CD4-positive, alpha-beta T cell treated with Interferon alpha-2 for 1 hour (primary cell): ENCODE measurements at places on chromosomes 1 and 21.
A peak's percentile ranks its signal among the peaks of the same experiment; 100 is the strongest.

- DNase-seq = no peak
Observed at GRCh38 chr1:3049905-3050304, 19.1 kb upstream of the PRDM16 start.

DNA sequence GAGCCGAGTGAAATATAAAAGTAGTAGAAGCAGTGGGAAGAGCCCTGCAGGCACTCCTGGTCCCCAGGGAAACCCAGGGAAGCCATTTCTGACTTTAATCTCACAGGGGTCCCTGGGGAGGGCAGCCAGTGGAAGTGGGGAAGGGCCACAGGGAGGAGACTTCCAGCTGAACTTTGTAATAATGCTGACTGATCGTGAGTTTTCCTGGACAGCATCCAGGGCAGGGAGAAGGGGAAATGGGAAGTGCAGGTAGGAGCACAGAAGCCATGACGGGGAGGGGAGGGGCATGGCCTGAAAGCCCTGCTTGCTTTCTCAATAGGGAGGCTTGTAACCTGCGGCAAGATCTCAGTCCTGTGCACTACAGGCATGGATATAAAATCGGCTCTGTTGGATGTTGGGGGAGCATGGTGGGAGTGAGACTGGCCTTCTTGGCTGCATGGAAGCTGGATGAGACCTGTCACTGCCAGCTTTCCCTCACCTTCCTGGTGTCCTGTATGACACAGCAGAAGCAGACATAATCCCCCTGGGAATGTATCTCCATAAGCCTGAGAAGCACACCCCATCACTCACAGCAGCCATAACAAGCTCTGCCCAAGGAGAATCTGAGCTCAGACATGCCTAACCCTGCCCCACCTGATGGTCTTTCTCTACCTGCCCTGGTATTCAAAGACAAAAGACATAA lies 15.1 kb upstream of the MX1 start:
- no peak for DNase-seq

- DNase-seq = no peak
Observed at GRCh38 chr1:207808322-207808705, 56.5 kb downstream of the CD46 start.

DNA sequence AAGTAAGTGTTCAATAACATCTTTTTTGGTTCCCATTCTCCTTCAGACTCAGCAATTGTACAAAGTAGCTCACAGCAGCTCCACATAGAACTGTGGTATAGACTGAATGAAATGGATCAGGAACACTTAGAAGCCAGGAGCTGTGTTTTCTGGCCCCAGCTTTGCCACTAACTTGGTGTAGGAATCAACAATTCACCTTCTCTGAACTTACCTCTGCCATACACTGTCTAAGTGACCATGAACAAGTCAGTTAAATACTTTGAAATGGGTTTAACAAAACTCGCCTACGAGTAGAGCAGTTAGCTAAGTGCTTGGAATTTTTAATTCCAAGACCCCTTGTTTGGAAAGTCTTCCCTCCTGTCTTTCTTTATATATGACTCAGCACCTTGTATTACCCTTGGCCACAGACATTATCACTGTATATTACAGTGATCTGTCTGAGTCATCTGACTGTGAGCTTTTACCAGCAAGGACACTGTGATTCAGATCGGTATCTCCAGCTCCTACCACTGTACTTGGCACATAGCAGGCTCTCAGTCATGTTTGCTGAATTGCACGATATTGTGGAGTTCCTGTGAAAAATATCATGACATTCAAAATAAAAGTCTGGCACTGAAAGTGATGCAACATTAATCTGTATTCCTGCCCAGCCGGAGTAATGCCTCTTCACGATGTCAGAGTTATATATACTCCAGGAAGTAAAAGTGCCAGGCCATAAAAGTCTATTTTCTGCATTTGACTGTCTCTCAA lies 101.7 kb upstream of the BEND5 start:
- no peak for DNase-seq

DNA sequence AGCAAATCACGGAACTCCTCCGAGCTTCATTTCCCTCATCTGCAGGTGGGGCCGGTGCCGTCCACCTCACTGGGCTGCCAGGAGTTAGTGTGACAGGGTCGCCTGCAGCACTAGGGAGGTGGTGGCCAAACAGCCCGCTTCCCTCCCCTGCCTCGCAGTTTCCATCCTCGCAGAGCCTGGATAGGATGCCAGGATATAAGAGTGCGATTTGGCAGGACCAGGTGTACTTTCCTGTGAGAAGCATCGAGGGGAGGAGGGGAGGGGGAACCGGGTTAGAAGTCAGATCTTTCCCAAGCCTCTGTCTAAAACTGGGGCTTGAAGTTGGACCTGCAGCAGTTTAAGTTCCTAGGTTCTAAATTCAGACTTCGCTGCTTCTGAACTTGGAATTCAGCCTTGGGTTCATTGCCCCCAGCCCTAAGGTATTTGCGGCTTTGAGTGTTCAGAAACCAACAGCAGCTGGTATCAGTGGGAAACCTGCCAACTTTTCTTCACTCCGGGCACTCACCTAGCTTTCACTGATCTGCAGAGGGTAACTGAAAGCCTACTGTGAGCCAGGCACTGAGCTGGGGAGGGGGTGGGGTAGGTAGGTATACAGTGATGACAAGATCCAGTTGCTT lies 1.7 kb upstream of the JUN start:
- peak; percentile 67 for DNase-seq

- DNase-seq = no peak
Observed at GRCh38 chr1:109240158-109241152, 8.9 kb upstream of the CELSR2 start.

DNA sequence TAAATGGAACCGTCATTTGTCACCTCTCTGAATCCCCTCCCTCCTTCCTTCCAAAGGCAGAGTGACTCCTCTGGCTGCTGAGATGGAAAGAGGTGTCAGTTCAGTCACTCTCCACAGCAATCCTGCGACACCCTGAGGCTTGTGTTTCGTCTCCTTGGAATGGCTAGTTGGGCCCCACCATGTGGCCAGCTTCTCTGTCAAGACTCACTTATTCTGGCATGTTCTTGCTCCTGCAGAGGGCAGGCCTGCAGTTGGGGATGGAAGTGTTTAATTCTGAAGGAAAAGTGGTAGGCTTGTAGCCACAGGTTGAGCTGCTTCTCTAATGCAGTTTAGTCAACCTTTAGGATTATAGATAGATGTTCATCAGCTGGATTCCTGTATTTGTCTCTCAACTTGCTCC lies 149.6 kb downstream of the LMO4 start:
- DNase-seq = no peak

DNA sequence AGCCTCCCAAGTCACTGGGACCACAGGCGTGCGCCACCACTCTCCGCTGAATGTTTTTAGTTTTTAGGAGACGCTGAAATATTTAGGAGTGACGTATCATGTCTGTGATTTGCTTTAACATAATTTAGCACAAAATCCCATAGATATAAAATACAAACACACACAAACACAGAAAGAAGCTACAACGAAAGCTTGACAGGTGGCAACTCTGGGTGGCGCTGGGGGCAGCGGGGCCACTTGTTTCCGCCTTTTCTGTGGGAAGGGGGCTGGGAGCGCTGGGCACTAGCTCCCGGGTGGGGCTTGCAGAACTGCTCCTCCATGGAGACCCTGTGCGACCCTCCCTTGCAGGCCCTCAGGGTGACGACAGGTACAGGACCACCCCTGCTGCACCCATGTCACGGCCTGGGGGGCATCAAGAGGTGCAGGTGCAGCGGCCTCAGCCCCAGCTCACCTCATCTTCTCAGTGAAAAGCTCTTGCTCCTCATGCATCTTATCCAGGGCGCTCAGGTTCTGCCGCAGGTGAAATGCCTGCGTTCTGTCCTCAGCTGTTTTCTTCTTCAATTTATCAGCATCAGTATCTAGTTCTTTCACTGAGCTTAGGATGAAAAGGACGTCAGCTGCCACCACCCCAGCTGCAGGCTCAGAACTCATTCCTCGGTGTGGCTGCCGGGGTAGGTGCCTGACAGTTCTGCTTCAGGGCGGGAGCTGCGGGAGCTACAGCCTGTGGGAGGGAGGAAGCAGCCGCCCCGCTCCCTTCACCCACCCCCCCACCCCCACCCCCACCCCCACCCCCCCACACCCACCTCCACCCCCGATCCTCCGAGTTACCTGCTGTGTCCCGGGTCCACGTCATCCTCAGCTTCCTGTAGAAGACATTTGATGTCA lies 15.3 kb downstream of the CFAP74 start:
- no peak for DNase-seq

DNA sequence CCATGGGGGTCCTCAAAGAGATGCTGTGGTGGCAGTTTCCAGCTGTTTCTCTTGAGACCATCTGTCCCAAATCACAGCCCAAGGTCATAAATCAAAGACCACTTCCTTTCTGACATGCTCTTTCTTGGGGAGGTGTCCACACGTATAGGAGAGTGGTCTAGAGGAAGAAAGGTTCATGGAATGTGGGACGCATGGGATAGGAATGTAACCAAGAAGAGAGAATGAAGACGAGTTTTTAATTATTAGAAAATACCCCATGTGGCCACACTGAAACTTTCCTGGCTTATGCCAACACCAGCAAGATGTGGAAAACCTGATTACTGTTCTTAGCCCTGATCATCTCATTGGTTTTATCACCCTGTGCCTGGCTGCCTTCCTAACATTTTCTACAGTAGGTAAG lies 124.2 kb upstream of the IFFO2 start:
- no peak for DNase-seq

- DNase-seq = no peak
Observed at GRCh38 chr21:29193072-29193471, 62.6 kb downstream of the MAP3K7CL start.

GRCh38 chr1:3419415-3420204 lies 34.9 kb upstream of the ARHGEF16 start:
- no peak for DNase-seq

DNA sequence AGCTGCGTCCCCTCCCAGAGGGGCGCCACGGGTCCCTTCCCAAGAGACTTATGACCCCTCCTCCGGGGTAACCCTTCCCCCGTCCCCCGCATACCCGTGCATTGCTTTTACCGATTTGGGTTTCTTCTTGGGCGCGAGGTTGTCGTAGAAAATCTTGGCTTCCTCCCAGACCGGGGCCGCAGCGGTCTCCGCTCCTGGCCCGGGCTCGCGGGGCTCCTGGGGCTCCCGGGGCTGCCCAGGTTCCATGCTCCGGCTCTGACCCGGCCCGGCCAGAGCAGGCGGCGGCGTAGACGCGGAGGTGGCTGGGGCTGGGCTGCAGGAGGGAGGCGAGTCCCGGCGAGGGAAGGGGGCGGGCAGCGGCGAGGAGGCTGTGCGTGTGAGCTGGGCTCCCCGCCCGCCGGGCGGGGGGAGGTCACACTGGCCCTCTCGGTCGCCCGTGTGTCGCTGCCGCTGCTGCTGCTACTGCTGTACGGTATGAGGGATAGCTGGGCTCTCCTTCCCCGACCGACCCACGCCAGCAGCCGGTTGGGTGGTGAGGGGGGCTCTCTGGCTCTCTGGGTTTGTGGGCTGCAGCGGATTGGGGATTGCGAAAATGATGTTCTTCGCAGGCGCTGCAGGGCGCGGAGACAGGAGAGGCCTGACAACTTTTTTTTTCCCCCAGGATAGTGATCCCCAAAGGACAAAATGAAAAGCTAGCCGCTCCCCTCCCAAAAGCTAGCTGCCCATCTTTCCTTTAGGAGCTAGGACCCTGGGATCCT lies at the start of gene NT5C1A:
Gene NT5C1A (minus strand): TSS at position 315 of the 758 bp plus-strand sequence. CDS start 69 bp downstream, at position 246.
- DNase-seq = no peak

GRCh38 chr21:14968029-14968428 lies 96.8 kb downstream of the NRIP1 start:
- no peak for DNase-seq

DNA sequence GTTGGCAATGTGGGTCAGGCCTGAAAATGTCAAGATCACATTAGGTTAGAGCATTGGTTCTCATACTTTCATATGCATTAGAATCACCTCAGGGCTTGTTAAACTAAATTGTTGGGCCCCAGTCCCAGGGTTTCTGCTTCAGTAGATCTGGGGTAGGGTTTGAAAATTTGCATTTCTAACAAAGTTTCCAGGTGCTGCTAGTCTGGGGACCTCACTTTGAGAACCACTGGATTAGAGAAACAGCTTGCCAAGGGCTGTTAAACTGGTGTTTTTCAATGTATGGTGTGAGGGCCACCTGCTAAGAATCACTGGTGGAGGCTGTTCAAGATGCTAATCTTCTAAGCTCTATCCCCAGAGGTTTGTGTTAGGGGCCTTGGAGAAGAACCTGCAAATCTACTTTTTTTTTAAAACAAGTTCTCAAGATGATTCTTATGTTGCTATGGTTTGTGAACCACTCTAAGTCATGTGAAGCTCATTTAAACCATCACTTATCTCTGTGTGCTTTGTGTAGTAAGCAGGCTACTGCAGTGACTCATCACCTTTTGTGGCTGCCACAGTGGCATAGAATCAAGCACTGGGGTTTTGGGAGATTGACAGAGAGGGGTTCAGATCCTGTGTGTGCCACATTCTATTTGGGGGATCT lies 152.2 kb downstream of the S1PR1 start:
- no peak for DNase-seq

DNA sequence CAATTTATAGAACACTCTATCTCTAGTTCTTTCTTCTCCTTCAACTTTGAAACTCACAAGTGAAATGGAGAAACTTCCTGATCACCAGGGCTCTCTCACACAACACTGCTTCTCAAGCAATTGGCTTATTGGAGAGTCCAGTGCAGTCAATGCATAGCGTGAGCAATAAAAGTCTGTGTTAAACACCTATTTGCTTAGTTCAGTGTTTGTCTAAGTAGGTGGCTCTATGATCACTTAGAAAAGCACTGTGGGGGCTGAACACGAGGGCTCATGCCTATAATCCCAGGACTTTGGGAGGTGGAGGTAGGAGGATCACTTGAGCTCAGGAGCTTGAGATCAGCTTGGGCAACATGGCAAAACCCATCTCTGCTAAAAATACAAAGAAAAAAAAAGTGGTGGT lies 12.2 kb downstream of the CTSS start:
- no peak for DNase-seq

- DNase-seq = no peak
Observed at GRCh38 chr21:46068516-46069079, 29.3 kb upstream of the COL6A2 start.

DNA sequence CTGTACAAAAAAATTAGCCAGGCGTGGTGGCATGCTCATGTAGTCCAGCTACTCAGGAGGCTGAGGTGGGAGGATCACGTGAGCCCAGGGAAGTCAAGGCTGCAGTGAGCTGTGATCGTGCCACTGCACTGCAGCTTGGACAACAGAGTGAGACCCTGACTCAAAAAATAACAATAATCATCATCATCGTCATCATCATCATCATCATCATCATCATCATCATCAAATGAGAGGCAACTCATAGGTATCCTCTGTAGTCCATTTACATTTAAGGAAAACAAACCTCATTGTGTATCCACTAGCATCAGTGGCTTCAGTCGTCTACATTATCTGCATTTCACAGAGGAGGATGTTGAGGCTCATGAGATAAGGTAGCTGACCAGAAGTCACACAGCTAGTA lies 68.8 kb upstream of the SELENON start:
- DNase-seq = no peak

GRCh38 chr1:22529901-22530621 lies 33.2 kb upstream of the EPHA8 start:
- DNase-seq = no peak

DNA sequence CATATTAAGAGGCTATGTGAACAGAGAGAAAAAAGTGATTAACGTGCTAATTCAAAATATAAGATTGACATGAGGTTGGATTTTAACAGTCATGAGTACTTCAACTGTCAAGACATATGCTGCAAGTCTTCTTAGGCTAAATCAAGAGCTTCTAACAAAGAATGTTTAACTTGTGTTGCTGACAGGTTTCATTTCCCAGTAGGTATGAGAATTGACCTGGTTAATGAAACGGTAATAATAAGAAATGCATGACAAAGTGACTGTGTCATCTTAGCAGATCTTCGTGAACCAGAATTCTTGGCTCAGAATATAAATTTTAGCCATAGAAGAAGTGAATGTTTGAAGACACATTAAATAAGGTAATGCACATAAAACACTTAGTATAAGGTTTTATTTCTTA lies 132.6 kb upstream of the PTGFR start:
- no peak for DNase-seq

- DNase-seq = no peak
Observed at GRCh38 chr1:80917225-80917624, 883.5 kb upstream of the ADGRL2 start.
